ENCODE measurements at places on chromosomes 2 and 18.

DNA sequence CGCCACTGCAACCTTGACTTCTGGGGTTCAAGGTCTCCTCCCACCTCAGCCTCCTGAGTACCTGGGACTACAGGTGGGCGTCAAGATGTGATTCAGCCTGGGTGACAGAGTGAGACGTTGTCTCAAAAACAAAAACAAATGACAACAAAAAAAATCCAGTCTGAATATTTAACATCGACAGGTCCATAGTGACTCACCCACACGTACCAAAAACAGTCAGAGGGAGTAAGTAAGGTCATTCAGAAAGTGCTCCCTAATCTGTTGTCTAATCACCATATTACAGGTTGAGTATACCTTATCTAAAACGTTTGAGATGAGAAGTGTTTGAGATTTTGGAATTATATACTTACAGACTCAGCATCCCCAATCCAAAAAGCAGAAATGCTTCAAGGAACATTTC is 24.4 kb downstream of the SAP130 start:
- no peak for DNase-seq

DNA sequence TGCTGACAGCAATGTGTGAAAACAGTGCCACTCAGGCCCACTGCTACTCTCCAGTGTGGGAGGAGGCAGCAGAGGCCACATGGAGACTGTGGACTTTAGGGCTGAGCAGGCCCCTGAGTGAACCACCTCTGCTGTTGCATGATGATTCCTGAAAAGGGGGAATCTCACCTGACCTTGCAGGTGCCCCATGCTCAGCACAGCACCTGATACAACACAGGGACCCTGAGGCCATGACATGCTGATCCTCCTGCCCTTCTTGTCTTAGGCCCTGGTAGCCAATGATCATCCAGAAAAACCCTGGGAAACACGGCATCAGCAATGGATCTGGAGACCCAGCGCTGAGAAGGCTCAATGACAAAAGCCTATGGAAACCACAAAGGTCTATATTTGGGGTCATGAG is 446.8 kb upstream of the MYT1L start:
- DNase-seq: no peak

DNA sequence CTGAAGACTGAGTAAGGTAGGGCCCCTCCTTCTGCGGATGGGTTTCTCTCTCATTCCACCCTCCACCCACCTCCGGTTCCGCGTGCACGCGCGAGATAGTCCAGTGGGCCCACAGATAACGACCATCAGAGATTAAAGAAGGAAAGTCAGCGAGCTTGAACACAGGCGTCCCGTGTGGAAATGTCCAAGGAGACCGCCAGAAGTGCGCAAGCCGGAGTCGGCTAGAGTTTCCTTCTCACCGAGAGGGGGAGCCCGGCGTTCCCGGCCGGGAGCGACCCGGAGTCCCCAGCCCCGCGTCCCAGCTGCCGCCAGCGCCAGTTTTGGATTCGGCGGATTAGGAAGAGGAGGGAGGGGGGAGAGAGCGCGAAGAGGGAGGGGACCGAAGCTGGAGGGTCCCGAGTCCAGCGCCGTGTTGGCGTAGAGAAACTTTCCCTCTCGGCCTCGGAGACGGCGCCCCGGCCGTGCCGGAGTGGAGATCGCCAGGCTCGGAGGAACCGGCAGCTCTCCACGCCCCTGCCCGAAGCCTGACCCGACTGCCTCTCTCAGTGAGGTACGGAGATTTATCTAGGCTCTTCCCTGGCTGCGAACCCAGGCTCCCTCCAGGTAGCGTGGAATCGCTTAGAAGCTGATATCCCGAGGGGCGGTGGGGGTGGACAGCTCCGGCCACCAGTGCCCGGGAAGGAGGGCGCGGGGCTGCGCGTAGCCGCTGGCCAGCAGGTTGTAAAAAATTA is at the start of gene GULP1:
Gene GULP1, plus strand, starts transcription at position 258 of the 731 bp plus-strand sequence. CDS start 185,829 bp downstream, outside the sequence.
- DNase-seq: peak; percentile 67

- no peak for DNase-seq
Observed at GRCh38 chr2:29628108-29628745, 293.2 kb downstream of the ALK start.

GRCh38 chr2:210620456-210620855 is 64.1 kb downstream of the CPS1 start:
- DNase-seq: no peak

GRCh38 chr2:22596306-22596705 is 788.7 kb upstream of the KLHL29 start:
- DNase-seq: no peak

- DNase-seq: no peak
Observed at GRCh38 chr2:5353565-5353964, 338.6 kb upstream of the SOX11 start.

DNA sequence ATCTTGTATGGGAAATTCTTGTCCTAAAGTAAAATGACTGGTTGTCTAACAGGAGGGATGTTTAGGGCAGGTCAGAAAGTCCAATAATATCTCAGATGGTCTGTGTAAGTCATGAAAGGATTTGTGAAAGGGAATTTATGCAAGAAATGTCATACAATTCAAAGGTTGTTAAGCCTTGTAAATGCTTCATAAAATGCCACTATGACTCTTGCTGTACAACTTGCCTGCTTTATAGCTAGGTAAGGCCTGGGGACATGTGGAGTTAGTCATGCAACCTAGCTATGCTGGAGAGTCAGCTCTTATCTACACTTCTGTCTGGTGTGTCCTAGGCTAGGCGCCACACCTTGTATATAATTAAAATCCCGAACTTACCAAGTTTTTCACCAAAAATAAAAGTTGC is 36.9 kb upstream of the VWA3B start:
- DNase-seq: no peak

DNA sequence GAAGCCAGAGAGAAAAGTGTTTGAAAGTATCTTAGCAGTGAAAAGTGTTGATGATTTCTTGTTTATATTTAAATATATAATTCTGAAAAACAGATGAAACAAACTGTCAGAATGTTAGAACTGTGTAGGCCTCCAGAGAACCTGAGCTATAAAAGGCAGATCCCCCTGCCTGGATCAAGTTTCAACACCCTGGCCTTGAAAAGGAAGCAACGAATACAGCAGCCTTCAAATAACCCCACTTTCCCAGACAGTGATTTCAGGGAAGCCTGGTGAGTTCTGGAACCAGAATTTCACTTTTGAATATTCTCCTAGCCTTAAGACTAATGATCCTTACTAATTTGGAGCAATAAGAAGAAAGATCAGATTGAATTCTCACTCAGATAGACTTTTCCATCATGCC is 13.3 kb upstream of the TRIM43 start:
- DNase-seq: no peak

DNA sequence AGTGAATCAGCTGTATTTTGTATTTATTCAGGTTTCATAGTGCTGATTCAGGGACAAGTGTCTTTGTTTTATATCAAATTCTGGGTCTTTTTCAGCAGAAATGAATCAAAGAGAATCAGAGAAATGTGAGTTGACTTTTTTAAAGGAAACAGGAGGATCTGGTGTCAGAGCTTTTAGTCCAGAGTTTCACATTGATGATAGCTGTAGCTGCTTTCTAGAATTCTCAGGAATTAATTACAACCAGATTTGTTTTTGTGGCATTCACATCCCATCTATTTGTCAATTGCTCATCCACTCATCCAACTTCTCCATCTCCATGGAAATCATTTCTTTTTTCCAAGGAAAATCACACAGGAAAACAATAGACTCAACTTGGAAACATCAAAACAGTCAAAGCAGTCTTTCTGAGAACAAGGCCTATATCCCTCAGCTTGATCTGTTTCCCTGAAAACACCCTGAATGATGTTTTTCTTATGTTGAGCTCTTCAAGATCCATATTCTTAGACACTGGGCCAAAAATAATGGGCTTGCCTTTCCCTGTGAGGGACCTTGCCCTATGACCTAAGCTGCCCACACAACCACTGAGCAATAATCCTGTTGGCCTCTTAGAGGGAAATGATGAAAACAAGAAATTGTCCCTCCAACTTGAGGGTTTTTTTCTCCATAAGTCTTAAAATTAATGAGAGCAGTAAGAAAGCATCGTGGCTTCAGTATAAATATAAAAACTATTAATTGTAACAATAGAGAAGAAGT is 249.5 kb upstream of the FN1 start:
- DNase-seq: no peak

- DNase-seq: no peak
Observed at GRCh38 chr2:30325600-30326328, 94.4 kb downstream of the LBH start.

DNA sequence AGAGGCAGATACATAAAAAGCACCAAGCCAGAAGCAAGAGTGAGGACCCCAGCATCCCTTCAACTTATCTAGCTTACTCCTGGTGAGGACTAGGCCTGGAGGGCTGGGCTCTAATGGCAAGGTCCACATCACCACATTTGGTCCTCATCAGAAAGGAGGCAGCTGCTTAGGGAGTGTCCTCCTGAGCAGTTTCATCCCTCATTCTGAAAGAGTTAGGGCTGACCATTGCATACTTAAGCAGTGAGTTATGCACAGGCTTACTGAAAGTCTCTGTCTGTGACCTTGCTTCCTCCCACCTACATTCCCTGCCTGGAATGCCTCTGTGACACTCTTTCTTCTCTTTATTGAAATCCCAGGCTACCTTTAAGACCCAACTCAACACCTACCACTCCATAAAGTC is 301.8 kb upstream of the ACVR2A start:
- DNase-seq: no peak

GRCh38 chr2:30448866-30449265 is 1.8 kb downstream of the LCLAT1 start:
- no peak for DNase-seq

DNA sequence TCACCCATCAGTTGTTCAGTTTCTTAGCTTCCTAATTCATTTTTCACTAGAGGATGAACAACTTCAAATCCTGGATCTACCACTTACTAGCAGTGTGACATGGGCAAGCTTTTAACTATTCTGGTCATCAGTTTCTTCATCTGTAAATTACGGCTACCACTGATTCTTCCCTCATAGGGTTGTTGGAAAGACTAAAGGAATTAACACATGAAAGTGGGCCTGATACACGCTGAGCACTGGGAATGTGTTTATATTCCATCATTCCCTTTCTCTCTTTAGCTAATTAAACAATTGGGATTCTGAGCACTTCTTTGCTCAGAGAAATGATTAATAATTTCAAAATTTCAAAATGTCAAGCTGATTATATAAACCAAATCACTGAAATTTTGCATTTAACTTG is 862.3 kb upstream of the GCFC2 start:
- DNase-seq: no peak

GRCh38 chr2:212727751-212728150 is 189.1 kb upstream of the ERBB4 start:
- DNase-seq: no peak

DNA sequence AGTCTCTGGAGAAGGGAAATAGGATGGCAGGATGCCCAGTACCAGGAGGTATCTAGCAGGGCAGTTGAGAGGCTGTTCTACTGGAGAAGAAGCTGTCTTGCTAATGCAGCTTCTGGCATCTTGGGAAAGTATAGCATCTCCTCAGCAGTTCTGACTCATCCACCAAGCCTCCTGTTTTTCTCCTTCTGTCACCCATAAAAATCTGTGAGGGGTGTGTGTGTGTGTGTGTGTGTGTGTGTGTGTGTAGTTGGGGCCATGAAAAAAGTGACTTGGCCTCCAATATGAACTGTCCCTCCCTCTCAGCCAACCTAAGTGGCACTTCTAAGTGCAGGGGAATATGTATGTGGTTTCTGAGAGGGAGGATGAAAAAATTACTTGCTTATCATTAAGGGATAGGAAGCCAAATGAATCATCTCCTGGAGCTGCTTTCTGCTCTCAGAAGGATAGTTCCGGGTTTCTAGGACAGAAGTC is 83.9 kb downstream of the CBLN2 start:
- DNase-seq: no peak

DNA sequence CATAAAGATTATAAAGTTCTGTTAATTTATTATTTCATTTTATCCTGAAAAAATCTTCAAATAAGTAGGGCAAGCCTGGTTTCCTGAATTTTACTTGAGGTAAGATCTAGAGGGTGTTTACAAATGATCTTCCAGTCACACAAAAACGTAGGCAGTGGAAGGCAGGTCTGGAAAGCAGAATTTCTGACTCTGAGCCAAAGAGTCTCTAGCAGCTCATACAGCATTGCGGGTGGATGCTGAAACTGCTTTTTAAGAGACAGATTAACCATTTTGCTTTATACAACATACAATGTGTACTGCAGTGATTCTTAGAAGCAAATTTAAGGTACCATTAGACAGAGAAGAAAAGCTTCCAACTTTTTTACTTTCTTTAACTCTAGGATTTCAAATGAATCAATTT is 117.0 kb downstream of the FTCDNL1 start:
- DNase-seq: no peak

GRCh38 chr2:118223511-118223991 is 135.3 kb downstream of the INSIG2 start:
- no peak for DNase-seq

GRCh38 chr2:211439011-211439410 is 882.6 kb downstream of the CPS1 start:
- DNase-seq: no peak

- no peak for DNase-seq
Observed at GRCh38 chr2:130341562-130342019, 1.1 kb upstream of the IMP4 start.

DNA sequence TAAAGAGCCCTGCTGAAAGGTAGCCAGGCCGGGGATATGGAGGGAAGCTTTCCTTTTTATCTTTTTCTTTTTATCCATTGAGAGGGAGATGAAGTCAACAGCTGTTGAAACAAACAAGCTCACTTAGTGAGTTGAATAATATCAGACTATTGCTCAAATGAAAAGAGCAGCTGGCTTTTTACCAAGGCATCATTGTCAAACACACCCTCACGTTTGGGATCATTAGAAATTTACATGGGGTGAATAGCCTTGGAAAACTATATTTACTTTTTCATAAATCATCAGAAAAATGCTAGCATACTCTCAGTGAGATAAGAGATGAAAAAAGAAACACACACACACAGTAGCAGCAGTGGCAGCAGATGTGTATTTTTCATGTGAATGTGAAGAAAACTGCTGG is 71.5 kb upstream of the HNMT start:
- DNase-seq: no peak

DNA sequence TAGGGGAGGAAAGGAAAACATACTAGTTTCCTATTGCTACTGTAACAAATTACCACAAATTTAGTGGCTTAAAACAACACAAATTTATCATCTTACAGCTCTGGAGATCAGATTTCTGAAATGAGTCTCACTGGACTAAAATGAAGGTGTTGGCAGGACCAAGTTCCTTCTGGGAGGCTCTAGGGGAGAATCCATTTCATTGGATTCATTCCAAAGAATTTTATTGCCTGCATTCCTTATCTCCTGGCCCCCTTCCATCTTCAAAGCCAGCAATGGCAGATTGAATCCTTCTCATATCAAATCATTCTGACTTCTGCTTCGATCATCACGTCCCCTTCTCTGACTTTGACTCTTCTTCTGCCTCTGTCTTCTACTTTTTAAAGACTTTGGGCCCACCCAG is 250.9 kb downstream of the IRS1 start:
- no peak for DNase-seq

- DNase-seq: no peak
Observed at GRCh38 chr18:12248926-12249720, 5.0 kb upstream of the CIDEA start.

GRCh38 chr2:162646794-162647193 is 191.8 kb downstream of the KCNH7 start:
- no peak for DNase-seq

GRCh38 chr2:27494944-27495554 is at the start of gene FNDC4:
Gene FNDC4 (minus strand): TSS chr2:27495200. CDS start chr2:27494679, 521 bp downstream.
- DNase-seq: peak; percentile 25

- DNase-seq: no peak
Observed at GRCh38 chr18:73136134-73136533, 268.3 kb upstream of the NETO1 start.

GRCh38 chr2:160680294-160680693 is 186.7 kb upstream of the RBMS1 start:
- DNase-seq: no peak
